PC-3 (cell line): ENCODE measurements at places on chromosomes 2 and 18. TPM values are rescaled to one million over a fixed set of nuclear protein-coding genes. Genes with fewer than 3 reads are reported as not detected.

DNA sequence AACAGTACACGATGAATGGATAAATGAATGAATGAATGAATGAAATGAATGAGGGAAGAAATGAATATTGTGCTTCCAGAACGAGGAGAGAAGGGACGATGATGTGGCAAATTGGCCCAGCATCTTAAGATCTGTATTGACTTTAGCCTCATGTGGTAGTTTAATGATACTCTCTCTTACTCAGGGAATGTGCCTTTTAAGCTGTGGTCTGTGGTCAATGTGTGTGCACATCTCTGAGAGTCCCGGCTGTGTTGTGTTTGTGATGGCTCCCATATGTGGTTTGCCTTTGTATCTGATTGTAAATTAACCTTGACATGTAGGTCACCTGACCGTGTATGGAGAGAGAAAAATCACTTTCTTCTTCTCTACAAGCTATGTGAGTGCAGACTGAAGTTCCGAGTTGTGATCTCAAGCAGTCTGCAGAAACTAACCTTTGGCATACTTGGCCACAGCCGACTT, 91.2 kb downstream of the NEDD4L start:
- DNase-seq: peak; percentile 60

DNA sequence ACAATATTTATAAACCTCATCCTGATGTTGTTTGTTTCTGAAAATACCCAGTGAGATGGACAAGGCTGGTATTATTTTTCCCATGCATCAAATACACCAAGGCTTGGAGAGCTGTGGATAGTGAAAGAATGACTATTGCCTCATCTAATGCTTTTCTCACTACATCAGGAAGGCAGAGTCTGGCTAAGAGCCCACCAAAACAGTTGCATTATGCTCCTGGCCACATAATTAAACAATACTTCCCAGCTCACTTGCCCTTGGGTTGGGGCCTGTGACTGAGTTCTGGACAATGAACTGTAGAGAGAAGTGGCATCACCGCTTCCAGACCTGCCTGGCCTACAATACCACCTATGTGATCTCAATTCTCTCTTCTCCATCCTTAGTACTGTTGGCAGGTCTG, 46.4 kb upstream of the REEP1 start:
- no peak for DNase-seq

- DNase-seq: peak; percentile 50
Measured at GRCh38 chr18:41378598-41378997, 576.4 kb upstream of the PIK3C3 start.

- no peak for DNase-seq
Measured at GRCh38 chr2:44130441-44130840, 38.2 kb upstream of the PPM1B start.

MARCHF4 gene
- total RNA-seq: 1.9 and 3.7 TPM in 2 replicates

DNA sequence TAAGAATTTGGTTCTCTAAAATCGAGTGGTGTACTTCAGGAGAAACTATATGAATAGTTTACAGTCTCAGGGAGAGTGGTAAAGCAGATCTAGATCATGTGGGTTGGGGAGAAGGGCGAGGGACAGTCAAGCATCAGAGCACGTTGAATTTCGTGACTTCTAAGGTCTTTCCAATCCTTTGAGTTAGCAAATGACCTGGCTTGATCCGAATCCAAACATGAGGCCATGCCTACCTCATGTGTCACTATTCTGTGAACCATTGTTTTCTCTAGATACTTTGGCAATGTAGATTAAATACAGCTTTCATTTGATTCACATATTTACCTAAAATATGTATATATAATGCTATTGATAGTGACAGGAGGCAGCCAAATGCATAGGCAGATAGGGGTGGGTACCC, 674.9 kb downstream of the NYAP2 start:
- DNase-seq: peak; percentile 45

- no peak for DNase-seq
Measured at GRCh38 chr2:173028671-173029070, 47.0 kb upstream of the MAP3K20 start.

ZSWIM2 gene
- not detected in 2 replicates for total RNA-seq

DNA sequence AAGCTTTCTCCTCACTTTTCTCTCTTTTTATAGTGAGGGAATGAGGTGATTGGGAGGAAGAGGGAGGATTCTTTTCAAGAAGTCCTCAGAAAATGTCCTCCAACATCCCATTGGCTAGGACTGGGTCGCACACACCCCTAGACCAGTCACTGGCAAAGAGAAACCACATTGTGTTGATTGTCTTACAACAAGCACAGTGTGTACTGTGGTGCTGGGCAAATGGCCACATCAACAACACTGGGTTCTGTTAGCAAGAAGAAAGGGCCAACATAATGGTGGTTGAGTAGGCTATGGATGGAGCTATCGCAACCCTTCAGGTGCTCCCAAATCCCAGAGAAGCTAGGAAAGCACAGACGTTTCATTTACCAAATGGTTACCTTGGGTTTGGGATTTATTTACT, 18.7 kb upstream of the PTPN4 start:
- DNase-seq: no peak

DNA sequence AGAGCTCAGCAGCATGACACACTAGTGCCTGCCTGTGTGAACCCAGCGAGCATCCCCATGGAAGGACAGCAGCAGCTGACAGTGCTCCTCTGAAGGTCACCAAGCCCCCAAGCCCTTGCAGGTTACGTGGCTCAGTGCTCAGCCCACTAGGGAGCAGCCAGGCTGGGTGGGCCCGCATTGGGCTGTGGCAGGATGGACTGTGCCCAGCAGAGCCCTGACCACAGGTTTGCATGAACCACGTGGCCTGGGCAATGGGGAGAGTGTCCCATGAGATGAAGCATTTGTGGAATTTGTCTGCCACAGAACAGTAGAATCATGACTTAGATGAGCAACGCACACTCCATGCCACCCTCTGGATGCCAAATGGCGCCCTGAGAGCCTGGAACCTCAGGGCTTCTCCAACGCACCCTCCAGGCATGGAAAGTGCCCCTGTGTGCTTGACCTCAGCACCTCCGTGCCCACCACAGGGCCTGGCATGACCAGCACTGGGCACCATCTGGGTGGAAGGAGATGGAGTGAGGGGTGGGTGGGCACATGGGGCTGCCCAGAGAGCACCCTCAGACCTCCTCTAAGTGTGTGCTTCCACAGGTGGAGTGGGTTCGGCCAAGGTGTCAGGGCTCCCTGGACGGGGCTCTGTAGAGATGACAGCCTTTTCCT, 216.1 kb upstream of the RAB6C start:
- no peak for DNase-seq

GRCh38 chr2:100887039-100887578, 67.2 kb downstream of the NPAS2 start:
- DNase-seq: no peak

GRCh38 chr2:71174207-71174606, 43.8 kb downstream of the MPHOSPH10 start:
- DNase-seq: no peak

DNA sequence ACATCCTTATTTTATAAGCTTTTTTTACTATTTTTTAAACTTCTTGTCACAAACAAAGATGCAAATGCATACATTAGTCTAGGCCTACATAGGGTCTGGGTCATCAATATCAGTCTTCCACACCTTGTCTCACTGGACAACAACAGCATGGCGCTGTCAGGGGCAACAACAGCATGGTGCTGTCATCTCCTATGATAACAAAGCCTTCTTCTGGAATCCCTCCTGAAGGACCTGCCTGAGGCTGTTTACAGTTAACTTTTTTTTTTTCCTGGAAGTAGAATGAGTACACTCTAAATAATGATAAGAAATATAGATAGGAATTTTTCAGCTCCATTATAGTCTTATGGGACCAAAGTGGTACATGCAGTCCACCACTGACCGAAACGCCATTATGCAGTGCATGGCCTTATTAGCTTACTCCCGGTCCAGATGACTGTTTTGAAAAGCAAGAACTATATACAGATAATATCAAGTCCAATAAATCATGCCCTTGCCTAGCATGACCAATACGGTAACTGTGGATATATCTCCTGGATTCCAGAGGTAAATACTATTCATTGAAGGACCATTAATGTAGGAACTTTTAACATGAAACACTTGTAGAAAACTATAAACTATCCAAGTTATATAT, 38.4 kb downstream of the TCF4 start:
- no peak for DNase-seq

DNA sequence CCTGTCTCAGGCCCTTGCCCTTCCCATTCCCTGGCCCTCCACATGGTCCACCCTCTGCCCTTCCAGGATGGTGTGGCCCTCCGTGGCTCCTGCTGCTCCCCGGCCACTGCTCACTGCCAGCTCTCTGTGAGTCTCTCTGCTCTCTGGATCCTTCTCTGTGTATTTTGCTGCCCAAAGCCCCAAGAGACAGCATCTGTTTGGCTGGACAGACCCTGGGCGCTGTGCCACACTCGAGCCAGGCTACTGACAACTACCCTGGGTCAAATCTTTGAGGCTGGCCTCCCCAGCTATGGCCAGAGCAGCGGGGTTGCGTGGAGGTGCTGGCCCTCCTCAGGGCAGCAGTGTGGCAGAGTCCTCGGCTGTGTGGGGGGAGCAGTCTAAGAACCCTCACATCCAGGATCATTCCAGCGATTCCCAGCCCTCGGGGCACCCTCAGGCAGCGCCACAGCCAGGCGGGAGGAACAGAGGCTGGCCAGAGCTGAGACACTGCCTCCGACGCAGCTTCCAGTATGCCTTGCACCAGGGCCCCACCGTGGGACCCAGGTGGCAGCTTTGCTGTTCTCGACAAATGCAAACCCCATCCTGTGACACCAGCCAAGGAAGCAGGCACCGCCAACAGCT, 139.4 kb upstream of the GLI2 start:
- DNase-seq: no peak

RGPD3 gene
- total RNA-seq: 0.04 TPM in 1 of 2 replicates, not detected in the other

NEURL3 gene
- 0.18 and 0.40 TPM in 2 replicates for total RNA-seq

RBKS gene
- total RNA-seq: 1.8 and 2.6 TPM in 2 replicates

- peak; percentile 61 for DNase-seq
Measured at GRCh38 chr2:166170356-166170755, 42.5 kb upstream of the SCN1A start.

FOXI3 gene
- not detected in 2 replicates for total RNA-seq

- DNase-seq: no peak
Measured at GRCh38 chr2:183937220-183937619, 661.1 kb upstream of the ZNF804A start.

IL1B gene
- total RNA-seq: 48.4 and 67.5 TPM in 2 replicates

GRCh38 chr18:45328811-45329210, 286.5 kb upstream of the SLC14A2 start:
- DNase-seq: no peak

DNA sequence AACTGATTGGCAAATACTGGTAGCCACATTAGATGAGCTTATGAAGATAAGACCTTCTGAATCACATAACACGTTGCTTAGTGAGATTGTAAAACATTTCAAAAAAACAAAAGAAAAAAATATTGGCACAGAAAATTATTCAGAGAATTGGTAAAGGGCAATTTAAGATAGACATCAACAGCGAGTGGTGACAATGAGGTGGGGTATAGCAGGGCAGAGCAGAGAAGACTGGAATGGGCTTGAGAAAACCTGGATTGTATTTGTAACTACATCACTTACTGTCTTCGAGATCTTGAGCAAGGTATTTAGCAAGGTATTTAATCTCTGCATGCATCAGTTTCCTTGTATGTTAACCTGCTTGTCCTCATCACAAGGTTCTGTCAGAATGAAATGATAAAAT, 313.0 kb upstream of the MEIS1 start:
- DNase-seq: no peak

GRCh38 chr2:100682536-100682935, 119.7 kb downstream of the PDCL3 start:
- DNase-seq: no peak

PCARE gene
- total RNA-seq: not detected in 2 replicates

DNA sequence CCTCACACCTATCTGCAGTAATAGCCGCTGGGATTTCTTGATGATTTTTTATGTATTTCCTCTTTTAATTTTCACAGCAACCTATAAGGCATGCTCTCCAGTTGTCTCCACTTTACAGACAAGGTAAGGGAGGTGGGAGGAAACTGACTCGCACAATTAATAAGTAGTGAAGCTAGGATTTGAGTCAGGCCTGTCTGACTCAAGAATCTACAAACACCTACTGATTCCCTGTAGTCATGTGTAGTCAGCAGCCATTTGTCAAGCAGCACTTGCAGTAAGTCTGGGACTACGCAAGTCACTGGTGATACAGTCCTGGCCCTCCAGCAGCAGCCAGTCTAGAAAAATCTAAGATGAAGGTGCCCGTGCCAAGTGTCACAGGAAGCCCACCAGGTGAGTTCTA, 193.6 kb upstream of the PKDCC start:
- peak; percentile 32 for DNase-seq

DNA sequence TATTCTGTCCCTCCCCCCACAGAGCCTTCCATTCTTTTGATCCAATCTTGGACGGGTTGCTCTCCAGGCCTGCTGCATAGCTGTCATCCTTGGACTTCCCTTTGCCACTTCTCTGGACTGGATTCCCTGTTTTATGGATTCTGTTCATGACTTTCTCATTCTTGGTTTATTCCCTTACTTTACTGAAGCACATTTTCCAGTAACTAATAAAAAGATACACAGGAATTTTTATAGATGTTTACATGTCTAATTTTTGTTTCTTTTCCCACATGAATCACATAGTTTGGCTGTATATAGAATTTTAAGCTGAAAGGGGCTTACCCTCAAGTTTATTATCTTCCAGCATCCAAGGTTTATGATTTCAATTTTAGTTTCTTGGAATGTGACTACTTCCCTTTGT, 37.9 kb downstream of the GDF7 start:
- DNase-seq: no peak

AMER3 gene
- total RNA-seq: not detected in 2 replicates

ALPP gene
- total RNA-seq: 8.6 and 14.4 TPM in 2 replicates

MAP3K19 gene
- total RNA-seq: not detected in 2 replicates

TACR1 gene
- not detected in 2 replicates for total RNA-seq

DNA sequence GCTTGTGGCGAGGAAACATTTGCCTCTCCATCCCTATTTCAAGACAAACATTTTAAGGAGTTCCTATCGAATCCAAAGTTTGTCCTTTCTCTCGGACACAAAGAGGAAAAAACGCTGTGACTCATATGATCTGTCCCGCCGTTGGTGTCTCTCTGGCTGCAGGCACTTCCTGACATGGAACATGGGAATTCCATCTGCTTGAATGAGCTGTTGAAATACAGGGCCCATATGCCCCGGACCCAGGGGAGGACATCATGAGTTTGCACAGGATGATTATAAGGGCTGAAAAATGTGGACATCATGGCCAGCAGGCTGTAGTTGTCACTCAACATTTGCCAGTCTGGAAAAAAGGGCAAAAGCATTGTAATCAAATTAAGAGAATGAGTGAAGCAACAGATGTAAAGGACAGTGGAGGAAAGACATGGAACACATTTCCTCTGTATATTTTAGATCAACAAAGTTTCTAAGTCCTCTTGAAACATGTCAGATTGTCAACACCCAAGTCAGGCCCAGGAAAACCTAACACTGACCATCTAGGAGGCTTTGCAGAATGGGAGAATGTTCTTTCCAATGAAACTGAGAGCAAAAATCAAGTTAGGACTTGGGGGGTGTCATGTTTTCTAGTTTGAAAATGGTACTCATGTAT, 103.2 kb upstream of the SMIM21 start:
- peak; percentile 7 for DNase-seq

GRCh38 chr2:96353032-96353561, 17.5 kb downstream of the NCAPH start:
- no peak for DNase-seq
